Stimulated activated naive CD4-positive, alpha-beta T cell (primary cell): ENCODE measurements at places on chromosomes 13 and 19.

DNA sequence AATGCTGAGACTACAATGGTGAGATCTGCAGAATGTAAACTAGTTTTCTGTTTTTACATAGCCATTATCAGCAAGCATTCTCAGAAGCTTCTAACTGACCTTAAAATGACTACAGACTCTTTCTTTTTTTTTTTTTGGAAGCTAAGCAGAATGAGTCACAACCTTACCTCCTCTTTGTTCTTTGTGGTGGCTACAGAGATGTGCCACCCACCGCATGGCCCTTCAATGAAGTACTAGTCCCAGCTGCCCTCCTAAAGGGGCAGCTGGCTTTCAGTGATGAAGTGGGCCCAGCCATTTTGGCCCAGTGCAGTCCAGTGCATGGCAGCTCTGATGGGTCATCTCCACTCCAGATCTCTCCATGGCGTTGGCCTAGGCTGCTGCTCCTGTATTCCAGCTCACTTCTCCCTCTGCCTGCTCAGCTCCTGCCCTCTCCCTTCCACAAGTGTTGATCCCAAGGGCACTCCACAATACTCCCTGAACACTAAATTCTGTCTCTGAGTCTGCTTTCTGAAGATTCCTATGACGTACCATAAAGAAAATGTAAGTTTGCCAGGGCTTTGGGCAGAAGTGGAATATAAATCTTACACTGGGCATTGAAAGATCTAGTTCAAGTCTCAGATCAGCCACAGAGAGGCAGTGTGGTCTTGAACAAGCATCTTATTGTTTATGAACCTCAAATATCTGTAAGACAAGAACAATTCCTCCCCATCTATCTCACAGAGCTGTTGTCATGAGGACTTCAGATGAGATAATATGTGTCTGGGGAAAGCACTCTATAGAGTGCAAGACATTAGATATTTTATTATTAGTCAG lies 85.6 kb downstream of the RXFP2 start:
- no peak for DNase-seq

GRCh38 chr13:49062297-49062896 lies 86.7 kb downstream of the FNDC3A start:
- no peak for DNase-seq

DNA sequence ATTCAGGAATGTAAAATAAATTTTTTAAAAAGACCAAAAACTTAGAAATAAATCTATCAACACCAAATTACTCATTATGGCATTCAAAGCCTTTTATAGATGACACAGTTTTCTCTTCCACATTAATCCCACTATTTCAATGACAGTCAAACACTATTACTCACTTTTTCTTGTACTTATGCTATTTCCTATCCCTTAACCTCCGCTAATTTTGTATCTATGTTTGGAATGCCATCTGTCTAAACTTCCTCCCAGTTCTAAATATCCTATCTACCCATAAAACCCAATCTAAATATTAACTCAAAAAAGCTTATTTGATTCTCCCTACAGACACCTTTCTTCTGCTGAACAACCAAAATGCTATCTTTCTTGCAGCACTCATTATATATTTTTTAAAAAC lies 203.5 kb downstream of the ENOX1 start:
- no peak for DNase-seq

- DNase-seq, result no peak
Measured at GRCh38 chr13:110912651-110913051, 2.2 kb downstream of the ANKRD10 start.

DNA sequence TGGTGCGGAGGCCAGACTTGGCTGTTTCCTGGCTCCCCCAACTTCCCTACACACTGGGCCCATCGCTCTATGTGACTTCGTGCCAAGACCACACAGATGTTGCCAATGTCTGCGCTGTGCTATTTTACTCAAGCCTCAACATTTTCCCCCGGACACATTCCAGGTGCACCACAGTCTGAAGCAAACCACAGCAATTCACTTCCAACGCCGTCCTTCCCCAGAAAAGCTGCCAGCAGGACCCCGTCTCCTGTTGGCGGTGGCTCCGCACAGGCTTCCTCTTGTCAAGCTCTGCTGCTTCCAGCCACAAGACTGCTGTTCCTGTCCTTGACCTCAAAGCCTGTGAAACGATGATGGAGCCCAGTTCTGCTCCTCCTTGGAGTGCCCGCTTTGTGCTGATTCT lies 100.7 kb downstream of the CRYL1 start:
- DNase-seq, result no peak

DNA sequence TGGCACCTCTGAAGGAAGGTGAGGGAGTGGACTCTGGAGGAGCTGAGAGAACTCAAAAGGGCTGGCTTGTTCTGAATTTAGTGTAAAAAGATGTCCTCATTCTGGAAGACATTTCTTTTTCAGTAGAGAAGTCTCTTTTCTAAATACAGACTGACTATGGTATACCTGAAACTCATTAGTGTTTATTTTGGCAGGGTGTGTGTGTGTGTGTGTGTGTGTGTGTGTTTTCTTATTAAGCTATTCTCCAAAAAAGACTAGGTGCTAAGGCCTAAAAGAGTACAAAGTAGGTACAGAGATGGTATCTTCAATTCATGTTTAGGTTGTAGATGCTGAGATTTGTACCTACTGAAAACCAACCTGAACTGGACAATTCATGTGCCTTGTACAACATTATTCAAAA lies 196.4 kb downstream of the SPRY2 start:
- no peak for DNase-seq

GRCh38 chr13:63901630-63902029 lies 2486.0 kb upstream of the PCDH20 start:
- no peak for DNase-seq

- no peak for DNase-seq
Measured at GRCh38 chr19:13007292-13008045, 12.2 kb downstream of the NFIX start.
